ENCODE measurements at places on chromosomes 6 and 20.

- DNase-seq: no peak
Observed at GRCh38 chr20:3452136-3452535, 18.7 kb upstream of the ATRN start.

GRCh38 chr6:30656513-30656912 lies 9.6 kb downstream of the C6orf136 start:
- no peak for DNase-seq

- peak; percentile 82 for DNase-seq
Observed at GRCh38 chr6:72798196-72798595, 176.3 kb downstream of the KCNQ5 start.

DNA sequence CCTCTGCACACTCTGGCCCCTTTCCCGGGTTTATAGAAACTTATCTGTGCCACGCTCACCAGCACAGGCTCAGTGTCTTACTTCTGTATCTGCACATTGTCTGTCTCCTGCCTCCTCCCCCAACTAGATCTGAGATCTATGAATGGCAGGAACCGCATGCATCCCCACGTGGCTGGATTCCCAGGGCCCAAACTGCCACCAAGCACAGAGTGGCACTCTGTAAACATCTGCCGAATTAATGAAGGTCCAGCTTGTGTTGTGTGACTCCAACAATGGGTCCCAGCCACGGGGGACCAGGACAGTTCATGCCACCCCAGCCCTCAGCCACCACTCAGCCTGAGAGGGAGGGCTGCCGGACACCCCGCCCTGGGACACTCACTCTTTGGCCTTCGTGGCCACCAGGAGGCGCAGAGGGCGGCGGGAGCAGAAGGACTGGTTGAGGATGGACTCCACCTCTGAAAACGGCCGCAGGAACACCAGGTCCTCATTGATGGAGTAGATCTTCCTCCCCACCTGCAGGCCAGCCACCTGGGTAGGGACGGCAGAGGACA lies 171.1 kb downstream of the PREX1 start:
- no peak for DNase-seq

GRCh38 chr6:102813489-102814275 lies 1420.2 kb downstream of the GRIK2 start:
- peak; percentile 89 for DNase-seq

GRCh38 chr6:137957471-137957870 lies 90.4 kb downstream of the TNFAIP3 start:
- DNase-seq: no peak

- no peak for DNase-seq
Observed at GRCh38 chr20:61805781-61806180, 259.9 kb downstream of the TAF4 start.

GRCh38 chr6:125994670-125995488 lies 8.5 kb downstream of the TRMT11 start:
- no peak for DNase-seq

GRCh38 chr20:16385891-16386290 lies 187.4 kb downstream of the KIF16B start:
- DNase-seq: no peak

DNA sequence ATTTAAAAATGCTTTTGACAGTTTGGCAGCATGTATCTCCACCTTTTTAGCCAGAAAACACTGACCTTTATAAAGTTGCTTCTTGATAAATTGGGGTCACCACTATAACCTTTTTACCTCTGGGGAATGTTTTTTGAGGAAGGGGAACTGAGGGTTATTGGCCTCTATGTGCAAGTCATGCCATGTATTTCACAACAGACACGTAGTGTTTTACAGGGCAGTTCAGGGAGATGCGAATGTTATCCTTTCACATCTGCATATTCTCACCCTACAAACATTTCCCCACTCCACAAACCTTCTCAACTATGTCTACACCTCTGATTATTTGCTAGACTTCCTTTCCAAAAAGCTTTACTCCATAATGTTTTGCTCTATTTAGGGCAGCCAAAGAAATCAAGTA lies 17.0 kb upstream of the SLA2 start:
- no peak for DNase-seq

- no peak for DNase-seq
Observed at GRCh38 chr20:47568019-47568418, 66.3 kb downstream of the NCOA3 start.

DNA sequence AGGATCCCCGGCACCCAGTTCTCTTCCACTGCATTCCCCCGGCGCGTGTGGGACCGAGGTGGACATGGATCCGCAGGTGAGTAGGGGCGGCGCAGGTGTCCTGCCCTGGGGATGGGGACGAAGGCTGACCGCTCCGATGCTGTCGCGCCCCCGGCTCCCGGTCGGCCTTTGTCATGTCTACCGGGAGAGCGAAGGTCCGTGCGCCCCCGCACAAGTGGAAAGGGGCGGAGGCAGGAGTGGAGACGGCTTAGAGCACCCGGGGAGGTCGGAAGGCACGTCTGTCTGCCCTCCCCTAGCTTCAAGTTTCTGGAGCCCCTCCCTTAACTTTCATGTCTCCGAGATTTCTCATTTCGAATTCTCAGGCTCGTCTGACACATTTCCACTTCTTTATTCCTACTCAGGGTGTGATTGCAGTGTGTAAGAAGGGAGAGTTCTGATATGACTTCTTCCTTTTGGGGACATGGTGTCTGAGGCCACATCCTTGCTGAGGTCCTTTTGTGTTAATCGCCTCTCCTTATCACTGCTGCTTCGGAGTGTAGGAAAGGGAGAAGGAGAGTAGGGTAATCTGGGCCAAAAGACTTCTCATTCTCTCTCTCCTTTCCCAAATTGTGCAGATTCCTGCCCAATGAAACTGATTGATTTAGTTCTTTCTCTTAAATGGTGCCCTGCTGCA lies 435 bp downstream of the KIFC1 start:
- DNase-seq: peak; percentile 40

DNA sequence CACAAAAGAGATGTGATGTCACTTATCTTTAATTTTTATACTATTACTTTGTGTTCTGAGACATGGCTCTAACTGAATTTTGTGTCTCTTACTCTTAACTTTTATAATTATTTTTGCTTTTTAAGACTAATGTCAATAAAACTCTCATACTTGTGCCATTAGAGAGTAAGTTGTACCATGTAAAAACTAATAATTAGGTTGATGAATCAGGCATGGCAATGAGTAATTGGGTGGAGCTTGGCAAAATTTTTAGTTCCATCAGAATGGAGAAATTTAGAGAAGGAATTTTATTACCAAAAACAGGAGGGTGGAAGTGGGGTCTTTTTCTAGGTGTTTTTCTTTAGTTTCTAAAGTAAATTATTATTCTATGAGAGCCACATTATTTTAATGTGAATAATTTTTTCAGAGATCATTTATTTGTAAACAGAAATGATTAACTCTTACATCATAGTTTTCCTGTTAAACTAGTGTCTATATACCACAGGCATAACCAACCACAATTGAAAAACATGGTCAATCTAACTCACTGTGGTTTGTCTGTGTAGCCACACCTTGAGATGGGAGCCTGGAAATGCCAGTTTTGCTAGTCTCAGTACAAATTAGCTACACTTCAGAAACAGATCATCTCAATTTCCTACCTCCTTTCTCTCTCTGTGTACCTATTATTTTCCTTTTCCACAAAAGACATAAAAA lies 51.8 kb downstream of the ELOVL4 start:
- DNase-seq: peak; percentile 97

DNA sequence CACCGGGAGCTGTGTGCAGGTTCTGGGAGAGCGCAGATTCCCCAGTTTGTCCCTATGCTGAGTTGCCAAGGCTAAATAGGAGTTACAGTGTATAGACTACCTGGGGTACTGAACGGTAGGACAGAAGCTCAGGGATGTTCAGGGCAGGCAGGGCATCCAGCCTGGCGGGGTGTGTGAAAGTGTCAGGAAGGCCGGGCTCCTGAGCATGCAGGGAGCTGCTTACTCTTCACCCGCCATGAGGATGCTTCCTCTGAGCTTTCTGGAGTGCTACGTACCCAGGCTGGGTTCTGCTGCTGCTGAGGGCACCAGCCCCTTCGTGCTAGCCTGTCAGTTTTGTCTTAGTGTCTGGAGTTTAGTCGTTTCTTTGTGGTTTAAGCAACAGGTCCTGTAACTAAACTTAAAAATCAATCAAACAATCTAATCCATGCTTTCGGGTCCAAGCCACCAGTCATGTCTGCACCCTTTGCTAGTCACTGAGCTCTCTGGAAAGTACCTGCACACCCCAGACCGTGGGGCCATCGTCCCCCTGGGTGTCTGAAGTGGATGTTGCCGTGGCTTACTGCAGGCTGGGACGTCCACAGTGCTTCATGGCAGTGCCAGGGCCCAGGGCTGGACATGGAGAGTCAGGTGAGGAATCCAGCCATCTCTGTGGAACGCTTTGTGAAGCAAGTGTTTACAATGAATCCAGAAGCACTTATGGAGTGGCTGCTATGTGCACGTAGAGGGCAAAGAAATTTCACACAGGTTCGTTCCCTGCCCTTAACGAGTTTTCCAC lies 220.3 kb upstream of the SNX9 start:
- no peak for DNase-seq

GRCh38 chr20:4007383-4008025 lies 7.9 kb downstream of the RNF24 start:
- DNase-seq: no peak

DNA sequence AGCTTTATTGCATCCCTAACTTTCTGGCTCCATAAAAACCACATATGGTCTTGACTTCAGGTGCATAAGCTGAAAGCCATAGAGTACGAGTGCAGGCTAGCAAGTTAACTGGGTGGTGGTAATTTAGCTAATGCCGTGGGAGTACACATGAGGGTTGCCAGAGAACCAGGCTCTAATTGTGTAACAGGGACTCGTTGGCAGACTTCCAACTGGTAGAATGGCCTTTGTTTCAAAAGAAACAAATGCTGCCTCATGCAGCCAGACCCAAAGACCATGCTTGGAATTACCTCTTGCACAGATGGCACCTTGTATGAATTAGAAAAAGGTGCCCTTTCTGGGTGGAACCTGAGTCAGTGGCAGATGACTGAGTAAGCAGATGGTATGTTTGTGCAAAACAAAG lies 73.2 kb downstream of the LY86 start:
- peak; percentile 72 for DNase-seq
